ENCODE measurements at places on chromosomes 6 and 20.

GRCh38 chr6:160278311-160278710, 19.7 kb upstream of the SLC22A2 start:
- DNase-seq = no peak

- DNase-seq = no peak
Measured at GRCh38 chr6:69343851-69344250, 453.0 kb downstream of the LMBRD1 start.

DNA sequence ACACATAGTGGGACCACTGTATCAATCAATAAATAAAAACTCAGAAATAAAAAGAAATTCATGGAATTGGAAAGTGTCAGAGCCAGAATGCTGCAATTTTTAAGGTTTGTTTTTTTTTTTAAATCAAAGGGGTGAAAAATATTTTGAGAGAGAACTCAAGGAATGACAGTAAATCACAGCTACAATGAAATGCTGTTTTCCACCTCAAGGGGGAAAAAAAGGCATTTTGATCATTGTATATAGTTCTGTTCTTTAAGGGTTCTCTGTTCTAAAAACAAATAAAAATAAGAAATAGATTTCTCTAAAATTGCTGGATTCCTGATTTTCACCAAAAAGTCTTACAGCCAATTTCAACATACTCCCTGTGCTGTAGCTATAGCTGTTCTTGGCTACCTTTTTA, 24.5 kb downstream of the FAXC start:
- DNase-seq = no peak

DNA sequence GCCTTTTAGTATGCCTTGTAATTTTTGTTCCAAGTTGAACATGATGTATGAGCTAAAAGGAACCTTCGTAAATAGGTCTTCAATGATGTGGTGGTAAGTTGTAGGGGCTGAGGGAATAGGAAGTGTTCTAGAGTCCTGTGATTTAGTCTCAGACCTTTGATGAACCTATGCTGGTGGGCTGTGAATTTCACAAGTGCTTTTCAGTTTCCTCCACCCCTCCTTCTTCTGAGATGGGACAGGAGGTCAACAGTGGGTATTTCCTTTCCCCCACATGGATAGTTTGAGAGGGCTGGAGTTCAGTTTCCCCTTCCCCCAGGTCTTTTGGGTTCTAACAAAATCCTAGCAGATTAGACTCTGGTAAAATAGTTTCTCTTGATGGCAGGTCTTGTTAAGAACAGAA, 121.0 kb upstream of the ATXN1 start:
- no peak for DNase-seq

GRCh38 chr20:38545771-38546170, 35.2 kb upstream of the ADIG start:
- no peak for DNase-seq

DNA sequence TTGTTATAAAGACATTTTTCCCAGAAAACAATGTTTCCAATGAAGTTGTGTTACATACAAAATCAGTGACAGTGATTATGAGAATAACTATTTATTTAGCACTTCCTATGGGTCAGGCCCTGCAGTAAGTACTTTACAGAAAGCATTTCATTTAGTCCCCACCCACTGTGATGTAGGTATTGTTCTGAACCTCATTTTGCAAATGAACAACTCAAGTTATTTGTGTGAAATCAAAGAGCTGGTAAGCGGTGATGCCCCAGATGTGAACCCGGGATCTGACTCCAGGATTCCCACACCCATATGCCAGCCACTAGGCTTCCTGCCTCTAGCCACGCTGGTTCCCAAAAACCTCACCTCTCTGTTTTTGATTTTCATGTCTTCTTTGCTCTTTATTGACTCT, 30.9 kb downstream of the FAXC start:
- DNase-seq = no peak

DNA sequence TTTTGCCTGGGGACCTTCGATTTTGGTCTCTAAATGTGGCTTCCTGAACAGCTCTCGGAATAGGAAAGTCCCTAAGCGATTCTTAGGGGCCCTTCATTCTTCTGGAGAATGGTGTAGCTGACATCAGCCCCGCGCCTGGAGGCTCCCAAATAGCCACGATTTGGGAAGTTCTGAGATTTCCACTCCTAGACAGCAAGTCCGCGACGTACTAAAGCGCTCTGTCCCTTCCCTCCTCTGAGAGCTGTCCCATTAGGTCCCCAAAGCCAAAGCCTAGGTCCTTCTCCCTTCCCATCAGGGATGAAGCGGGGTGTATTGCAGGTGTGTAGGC, 756 bp downstream of the MOXD1 start:
- no peak for DNase-seq

- DNase-seq = no peak
Measured at GRCh38 chr6:7249391-7249790, 63.6 kb downstream of the SSR1 start.

- DNase-seq = no peak
Measured at GRCh38 chr20:36162272-36162966, 7.9 kb downstream of the EPB41L1 start.

DNA sequence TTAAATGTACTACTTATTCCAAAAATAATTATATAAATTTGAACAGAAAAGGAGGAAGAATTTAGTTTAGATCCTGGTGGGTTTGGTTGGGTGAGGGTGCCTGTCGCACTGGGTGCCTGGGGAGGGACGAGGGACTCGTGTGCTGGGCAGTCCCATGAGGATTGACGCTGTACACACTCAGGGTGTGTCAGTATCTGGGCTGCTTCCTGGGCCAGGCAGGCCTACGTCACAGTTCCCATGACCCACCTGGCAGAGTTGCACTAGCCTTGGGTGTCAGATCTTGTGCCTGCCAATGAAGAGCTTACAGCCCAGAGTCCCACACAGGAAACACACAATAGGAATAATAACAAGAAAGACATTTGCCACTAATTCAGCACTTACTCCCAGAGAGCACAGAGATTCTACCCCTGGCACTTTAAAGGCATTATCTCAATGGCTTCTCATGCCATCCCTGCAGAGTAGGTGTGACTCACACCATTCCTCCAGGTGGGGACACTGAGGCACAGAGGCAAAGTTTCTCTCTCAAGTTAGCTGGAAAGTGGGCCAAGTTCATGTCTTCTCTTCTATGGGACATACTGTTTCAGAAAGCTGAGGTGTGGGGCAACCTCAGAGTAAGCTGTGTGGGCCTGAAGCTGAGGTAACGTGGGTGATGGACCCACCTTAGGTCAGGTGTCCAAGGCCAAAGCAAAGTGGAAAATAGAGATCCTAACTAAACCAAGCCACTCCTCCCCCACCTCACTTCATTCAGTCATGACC, 1.3 kb upstream of the SDCBP2 start:
- peak; percentile 31 for DNase-seq

- DNase-seq = no peak
Measured at GRCh38 chr20:38207621-38208020, 42.6 kb upstream of the TGM2 start.

- DNase-seq = no peak
Measured at GRCh38 chr20:5154543-5154925, 27.7 kb downstream of the CDS2 start.

DNA sequence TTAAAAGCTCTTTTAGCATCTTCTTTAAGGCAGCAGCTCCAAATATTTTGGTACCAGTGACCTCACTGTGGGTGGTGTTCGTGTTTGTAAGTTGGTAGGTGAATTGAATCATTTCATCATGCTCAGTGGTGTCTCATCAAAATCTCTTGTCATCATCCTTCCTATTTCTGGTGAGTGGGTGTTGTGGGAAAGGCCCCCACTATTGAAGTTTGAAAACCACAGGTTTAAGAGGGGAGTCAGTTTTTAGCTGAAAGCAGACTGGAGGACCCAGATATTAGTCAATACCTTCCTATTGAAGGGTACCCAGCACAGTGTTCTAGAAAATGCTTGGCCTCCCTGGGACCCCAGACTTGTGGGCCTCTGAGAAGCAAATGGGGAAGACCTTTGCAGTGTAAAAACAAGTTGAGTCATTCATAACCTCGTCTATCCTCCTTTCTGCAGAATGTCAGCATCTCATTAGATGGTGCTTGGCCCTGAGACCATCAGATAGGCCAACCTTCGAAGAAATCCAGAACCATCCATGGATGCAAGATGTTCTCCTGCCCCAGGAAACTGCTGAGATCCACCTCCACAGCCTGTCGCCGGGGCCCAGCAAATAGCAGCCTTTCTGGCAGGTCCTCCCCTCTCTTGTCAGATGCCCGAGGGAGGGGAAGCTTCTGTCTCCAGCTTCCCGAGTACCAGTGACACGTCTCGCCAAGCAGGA, 3.7 kb downstream of the PIM1 start:
- peak; percentile 49 for DNase-seq

DNA sequence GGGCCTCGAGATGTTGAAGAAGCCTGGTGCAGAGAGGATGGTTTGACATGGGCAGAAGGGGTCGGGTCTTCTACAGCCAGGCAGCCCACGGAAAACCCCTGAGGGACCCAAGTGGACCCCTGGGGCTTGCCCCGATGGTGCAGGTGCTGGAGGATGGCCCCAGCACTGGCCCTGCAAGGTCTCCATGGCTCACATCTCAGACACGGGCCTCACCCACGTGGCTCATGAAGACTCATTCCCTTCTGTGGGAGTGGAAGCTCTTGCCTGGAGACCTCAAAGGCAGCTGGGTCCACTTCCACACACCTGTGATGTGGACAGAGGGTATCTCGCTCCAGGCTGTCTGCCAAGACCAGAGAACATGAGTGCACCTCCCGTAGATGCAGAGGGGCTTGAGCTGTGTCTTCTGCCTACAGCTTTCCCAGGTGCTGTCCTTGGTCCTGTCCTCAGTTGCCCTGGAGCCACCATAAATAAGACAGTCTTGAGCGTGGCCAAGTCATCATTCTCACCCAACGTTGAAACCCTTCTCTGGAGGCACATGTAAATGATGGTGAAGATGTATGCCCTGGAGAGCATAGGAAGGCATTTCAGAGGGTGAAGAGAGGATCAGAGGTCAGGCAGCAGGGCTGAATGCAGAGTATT, 108.0 kb downstream of the SYNDIG1 start:
- no peak for DNase-seq

- peak; percentile 12 for DNase-seq
Measured at GRCh38 chr6:166587631-166588413, 1.3 kb upstream of the RAMACL start.

- no peak for DNase-seq
Measured at GRCh38 chr6:106446287-106446885, 85.9 kb downstream of the CRYBG1 start.

DNA sequence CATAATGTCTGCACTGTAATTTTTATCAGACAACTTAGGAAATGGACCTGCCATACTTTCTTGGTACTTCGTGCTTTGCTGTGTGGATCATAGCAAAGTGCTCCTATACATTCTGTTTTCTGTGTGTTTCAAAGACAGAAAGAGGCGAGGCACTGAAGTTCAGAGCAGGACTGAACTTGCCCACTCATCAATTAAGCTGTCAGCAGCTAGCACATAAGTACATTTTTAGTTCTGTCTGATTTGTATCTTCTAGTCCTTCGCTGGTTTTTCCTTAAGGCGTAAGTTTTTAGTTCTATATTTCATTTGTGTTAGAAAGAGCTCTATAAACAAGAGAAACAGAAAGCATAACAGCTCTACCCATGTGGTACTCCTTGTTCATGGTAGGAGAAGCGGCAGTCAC, 42.1 kb downstream of the MAP3K4 start:
- no peak for DNase-seq

- no peak for DNase-seq
Measured at GRCh38 chr6:96626759-96627364, 63.9 kb downstream of the FHL5 start.

DNA sequence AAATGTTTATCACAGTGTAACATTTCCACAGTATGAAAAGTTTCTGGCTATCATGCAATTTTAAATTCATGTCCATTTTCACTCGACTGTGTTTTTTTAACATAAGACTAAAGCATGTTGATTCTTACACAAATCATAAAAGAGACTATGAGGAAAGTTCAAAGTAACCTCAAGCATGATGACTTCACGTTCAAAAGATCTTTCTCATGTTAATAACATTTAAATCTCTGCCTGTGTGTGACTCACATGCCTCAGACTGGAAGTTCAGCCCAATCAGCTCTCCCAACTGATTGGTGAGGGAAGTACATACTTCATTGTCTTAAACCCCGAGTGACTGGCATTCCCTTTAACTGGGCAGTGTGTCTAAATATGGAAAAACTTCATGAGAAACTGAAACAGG, 37.4 kb downstream of the ATXN1 start:
- no peak for DNase-seq

- DNase-seq = no peak
Measured at GRCh38 chr6:105292689-105293339, 110.1 kb downstream of the PREP start.

DNA sequence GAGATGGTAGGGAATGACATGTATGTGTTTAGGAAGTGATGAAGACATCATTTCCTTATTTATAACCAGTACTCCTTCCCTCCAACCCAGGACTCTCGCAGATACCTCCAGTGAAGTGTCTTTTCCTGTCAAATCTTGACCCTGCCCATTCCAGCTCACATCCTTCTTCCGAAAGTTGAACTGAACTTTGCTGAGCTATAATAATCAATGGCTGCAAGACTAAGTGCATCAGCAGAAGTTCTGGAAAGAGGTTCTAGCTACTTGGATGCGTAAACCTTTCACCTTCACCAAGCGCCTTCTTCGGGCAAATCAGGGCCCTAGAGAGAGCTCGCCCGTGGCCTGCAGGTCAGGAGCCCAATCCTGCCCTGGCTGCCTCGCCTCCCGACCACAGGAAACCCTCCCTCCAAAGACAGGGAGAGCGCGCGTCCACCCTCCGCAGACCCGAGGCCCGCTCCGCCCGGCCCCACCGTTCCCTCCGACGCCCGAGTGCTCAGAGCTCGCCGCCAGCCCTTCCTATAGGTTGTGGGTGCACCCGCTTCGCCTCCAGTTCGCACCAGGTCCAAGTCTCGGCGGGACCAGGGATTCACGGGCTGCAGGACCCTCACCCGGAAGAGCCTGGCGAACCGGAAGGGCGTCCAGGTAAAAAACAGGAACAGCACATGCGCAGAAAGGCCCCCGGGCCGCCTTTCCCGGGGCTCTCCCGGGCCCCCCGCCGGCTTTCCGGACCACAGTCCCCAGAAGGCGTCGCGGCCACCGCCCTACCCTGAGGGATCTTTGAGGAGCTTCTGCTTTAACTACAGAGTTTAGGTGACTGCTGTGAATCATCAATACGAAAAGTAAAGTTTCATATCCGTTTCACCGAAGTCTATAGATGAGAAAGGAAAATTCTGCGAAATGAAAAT, at the start of gene ZNF334:
Gene ZNF334, minus strand, starts transcription at position 617 of the 902 bp plus-strand sequence. CDS start 1,457 bp downstream, outside the sequence.
- DNase-seq = peak; percentile 73

DNA sequence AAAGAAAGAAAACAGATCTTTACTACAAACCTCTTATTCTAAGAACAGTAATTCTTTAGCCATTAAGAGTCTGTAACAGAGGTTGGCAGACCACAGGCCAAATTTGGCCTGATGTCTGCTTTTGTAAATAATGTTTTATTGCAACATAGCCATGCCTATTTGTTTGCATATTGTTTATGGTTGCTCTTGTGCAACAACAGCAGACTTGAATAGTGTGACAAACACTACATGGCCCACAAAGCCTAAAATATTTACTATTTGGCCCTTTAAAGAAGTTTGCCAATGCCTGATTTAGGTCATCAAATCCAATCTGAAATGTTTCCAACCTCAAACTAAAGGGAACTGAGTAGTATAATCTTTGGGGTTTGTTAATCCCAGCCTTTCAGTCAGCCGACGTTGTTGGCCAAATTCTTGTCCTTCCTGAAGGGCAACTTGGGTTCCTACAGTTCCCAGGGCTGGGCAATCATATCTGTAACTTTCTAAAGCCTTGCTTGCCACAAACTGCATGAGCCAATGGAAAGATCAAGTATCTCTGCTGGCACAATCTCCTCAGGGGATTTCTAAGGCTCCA, 33.9 kb upstream of the TBC1D20 start:
- DNase-seq = no peak

- DNase-seq = no peak
Measured at GRCh38 chr6:81814370-81815076, 62.0 kb upstream of the TENT5A start.

All from activated naive CD8-positive, alpha-beta T cell treated with anti-CD3 and anti-CD28 coated beads, Interleukin-2, amount 50 U/mL, for 24 hours (primary cell).